Dermis microvascular lymphatic vessel endothelial cell (primary cell): ENCODE measurements at places on chromosomes 13 and 19.

DNA sequence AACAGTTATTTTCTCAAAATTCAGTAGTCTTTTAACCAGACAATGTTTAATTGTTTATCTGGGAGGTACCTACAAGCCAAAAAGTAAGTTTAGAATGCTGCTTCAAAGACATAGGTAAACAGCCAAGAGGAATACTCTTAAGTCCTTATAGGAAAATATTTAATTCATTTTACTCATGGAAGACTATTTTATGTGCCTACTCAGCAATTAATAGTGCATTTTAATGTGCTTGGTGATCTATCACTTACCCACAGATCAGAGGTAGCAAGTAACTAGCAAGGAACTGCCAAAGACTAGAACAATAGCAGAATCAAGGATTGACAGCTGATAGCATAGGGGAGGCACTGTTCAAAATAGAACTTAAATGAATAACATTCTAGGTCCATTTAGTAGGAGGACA lies 60.4 kb downstream of the DNAJC15 start:
- DNase-seq = no peak

DNA sequence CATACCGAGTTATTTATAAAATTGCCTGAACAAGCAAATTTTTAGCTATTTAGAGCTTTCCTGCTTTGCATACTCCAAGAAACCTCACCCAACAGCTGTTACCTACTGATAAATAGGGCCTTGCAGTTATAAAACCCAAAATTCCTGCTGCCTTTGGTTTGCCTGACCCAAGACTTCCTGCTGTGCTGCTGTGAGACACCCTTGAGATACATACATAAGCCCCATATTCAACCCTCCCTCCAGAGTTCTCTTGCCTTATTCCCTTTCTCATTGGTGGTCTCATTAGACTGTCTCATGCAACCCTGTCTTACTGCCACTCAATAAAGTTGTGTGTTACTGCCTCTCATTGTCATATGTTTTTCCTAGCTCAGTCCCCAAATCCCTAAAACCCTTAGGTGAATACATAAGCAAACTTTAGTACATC lies 677.6 kb downstream of the UQCRFS1 start:
- DNase-seq = no peak

- no peak for DNase-seq
Observed at GRCh38 chr13:45875951-45876350, 24.4 kb upstream of the SIAH3 start.

DNA sequence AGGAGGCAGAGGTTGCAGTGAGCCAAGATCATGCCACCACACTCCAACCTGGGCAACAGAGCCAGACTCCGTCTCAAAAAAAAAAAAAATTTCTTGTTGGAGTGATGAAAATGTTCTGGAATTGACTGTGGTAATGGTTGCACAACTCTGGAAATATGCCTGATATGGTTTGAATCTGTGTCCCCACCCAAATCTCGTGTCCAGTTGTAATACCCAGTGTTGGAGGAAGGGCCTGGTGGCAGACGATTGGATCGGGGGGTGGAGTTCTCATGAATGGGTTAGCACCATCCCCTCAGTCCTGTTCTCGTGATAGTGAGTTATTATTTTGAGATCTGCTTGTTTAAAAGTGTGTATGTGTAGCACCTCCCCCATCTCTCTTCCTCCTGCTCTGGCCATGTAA lies 41.1 kb upstream of the MAP3K10 start:
- no peak for DNase-seq

- no peak for DNase-seq
Observed at GRCh38 chr19:40283414-40284250, 1.5 kb downstream of the AKT2 start.

DNA sequence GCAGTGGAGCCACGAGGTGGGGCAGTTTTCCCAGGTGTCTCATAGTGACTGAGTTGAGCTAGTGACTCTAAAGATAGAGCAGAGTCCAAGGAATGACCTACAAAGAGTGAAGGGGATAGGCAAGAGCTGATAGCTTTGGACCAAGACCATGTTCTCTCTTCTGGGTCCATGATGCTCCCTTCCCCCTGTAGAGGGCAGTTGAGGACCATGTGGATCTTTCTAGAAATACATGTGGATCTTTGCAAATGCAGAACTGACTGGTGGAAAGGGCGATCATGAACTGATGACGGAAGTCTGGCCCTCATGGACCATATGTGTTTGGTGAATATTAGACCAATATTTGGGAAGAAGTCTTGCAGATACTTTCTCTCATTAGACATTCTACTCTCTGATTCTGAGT lies 6.9 kb downstream of the PSG1 start:
- DNase-seq = peak; percentile 16

DNA sequence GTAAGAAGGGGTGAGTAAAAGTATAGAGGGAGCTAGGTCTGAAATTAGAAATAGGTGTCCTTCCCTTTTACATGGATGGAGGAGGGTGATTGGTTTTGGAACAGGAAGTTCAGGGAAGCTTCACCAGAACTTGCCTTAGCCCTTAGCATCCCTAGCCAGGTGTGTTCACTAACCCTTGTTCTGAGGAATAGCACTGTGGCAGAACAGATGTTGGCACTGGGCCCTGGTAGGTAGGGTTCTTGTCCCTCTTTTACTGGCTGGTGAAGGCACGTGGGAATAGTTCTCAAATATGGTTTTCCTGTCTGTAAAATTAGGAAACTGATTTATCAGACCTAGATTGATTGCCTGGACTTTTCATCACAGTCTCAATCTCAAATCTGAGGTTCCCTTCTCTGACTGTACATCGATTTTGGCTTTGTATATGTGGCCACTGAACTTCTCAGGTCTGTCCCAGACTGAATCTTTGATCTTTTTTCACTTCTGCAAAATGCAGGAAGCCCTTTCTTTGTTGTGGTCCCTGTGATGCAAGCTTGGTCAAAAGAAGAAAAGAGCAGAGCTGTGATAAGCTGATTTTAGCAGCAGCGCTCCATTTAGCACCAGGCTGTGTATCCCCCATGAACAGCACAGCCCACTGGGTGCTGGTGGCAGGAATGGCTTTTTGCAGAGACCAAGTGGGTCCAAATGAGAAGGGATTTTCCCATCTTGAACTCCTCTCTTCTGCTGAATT lies 86.2 kb upstream of the HTR2A start:
- no peak for DNase-seq

GRCh38 chr13:24068472-24068871 lies 92.0 kb upstream of the SPATA13 start:
- no peak for DNase-seq

- DNase-seq = no peak
Observed at GRCh38 chr13:21069561-21070004, 8.2 kb upstream of the LATS2 start.

DNA sequence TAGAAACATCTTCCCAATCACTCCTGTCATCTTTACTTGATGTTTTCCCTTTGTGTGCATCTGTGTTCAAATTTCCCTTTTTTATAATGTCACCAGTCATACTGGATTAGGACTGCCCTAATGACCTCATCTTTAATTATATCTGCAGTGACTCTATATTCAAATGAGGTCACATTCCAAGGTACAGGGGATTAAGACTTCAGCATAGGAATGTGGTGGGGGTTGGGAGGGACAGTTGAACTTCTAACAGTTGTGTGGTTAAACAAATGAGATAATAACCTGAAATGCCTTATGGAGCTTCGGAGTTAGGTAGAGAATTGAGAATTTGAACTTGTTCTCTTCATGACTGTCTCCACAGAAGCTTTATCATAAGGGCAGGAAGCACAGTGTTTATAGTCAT lies 23.0 kb downstream of the PAN3 start:
- DNase-seq = no peak

DNA sequence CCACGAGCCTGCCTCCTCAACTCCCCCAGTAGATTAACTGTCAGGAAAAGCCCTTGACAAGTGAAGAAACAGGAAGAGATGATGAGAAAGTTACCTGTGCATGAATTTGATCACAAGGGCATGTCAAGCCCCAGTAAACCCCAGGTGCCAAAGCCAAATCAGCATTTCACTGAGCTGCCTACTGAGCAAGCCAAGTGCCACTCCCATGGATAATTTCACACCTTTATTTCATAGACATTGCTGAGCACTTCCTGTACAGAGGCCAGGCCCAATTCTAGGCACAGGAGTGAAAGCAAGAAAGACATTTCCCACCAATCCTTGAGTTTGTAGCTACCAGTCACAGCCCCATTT lies 2.4 kb downstream of the GADD45GIP1 start:
- DNase-seq = no peak

- DNase-seq = no peak
Observed at GRCh38 chr19:38337360-38337653, 1.7 kb downstream of the CATSPERG start.

GRCh38 chr13:48843630-48844380 lies 131.9 kb upstream of the FNDC3A start:
- peak; percentile 41 for DNase-seq

GRCh38 chr19:30093966-30094755 lies 152.1 kb downstream of the URI1 start:
- DNase-seq = no peak

GRCh38 chr13:36341718-36342117 lies 4.5 kb downstream of the SPART start:
- no peak for DNase-seq

- no peak for DNase-seq
Observed at GRCh38 chr13:46403851-46404732, 17.0 kb upstream of the RUBCNL start.

GRCh38 chr13:25862156-25862555 lies 189.7 kb downstream of the SHISA2 start:
- no peak for DNase-seq

DNA sequence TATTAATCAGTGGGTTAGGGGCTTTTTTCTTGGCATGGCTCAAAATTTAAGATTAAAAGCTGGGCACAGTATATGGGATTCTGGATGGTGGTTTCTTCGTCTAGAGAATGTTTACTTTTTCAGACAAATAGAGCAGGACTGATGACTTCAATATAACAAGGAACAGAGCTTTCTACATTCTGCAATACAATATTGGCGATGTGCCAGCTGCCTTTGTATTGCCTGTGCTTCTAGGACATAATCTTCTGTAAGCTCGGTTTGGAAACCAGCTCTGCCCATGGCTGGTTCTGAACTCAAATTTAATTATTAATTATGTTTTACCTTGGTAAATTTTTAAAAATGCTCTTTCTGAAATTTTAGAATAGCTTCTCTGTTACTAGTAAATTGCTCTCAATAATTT lies 139.1 kb upstream of the TRPC4 start:
- no peak for DNase-seq

GRCh38 chr13:24129914-24130774 lies 30.4 kb upstream of the SPATA13 start:
- DNase-seq = no peak

GRCh38 chr13:41562083-41562482 lies 104.7 kb downstream of the RGCC start:
- peak; percentile 40 for DNase-seq

DNA sequence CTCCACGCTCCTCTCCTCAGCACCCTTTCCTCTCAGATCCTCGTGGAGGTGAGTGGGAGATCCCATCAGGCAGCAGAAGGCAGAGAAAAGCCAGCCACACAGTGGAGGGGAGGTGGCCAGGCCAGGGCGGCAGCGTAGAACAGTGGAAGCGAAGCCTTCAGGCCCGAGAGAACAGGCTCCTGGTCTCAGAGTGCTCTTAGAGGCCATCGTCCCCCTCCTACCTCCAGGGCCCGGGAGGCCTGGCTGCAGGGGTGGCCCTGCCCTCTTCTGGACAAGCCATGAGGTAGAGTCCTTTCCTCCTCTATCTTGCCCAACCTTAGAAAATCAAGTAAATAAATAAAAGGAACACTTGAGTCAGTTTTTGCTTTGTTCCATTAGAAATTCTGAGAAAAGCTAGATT lies 202.0 kb downstream of the KATNAL1 start:
- DNase-seq = no peak

DNA sequence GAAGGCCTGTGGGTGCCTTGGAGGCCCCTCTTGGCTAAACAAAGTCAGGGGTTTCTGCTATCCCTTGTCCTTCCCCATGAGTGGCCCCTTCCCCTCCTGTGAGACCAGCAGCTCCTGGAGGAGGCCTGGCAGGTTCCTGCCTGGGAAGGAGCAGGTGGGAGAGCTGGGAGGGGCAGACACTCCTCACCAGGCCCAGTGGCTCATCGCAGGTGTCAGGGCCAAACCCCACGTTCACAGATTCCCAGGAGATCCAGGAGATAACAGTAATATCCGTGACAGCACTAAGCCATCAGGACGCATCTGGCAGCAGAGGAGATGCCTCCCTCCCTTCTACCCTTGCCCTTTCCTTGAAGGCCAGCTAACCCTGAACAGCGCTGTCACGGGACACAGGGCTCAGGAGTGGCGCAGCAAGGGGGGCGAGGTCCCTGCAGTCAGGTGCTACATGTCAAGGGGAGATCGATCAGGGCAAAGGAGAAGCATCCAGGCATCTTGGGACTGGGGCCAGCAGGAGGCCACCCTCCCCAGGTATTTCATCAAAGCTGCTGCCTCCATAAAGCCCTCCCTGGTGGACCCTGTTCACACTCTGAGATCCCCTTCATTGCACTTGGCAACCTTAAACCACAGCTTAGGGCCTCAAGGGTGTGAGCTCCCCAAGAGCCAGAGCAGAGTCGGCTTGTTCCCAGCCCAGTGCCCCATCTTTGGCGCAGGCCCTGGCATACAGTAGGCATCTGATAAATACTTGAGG lies 4.8 kb downstream of the CEBPA start:
- DNase-seq = no peak

GRCh38 chr13:105660561-105660960 lies 874.9 kb downstream of the EFNB2 start:
- no peak for DNase-seq

DNA sequence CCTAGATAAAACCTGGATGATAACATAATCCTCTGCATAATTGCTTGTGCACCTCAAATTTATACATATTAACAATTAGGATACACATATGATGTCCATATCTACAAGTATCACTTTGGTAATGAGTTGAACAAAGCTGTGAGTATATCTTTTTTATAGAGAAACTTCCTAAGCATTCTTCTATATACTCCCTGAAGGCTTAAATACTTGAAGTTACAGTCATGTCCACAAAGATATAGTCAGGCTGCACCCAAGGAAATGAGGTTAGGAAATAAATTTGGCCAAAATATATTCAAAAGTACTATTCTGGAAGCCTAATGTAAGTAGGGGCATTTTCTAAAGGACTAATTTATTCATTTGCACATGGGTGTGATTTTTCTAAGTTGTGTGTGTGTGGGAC lies 761.5 kb downstream of the PCDH9 start:
- DNase-seq = no peak

GRCh38 chr13:51057906-51058305 lies 53.2 kb downstream of the C13orf42 start:
- DNase-seq = no peak

- DNase-seq = peak; percentile 31
Observed at GRCh38 chr19:49436381-49437017, 4.8 kb downstream of the SLC17A7 start.

DNA sequence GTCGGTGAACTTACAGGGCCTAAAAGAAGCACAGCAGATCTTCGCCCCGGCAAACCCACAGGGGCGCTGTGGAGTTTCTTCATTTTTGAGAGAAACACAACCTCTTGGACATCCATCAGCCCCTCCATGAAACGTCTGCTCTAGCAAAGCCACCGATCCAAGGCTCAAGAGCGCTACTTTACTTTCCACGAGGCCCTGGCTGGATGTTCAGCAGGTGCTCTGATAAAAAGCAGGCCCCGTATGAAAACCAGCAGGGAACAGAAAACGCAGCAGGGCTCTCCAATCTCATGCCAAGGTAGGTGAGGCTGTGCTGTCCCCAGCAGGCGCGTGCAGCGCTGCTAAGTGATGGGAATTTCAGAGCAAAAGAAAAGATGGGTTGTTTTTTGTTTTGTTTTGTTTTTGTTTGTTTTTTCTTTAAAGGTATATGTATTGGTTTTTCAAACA lies 86.7 kb downstream of the IRS2 start:
- DNase-seq = no peak

GRCh38 chr13:113364901-113365582 lies 1.1 kb upstream of the GRTP1 start:
- DNase-seq = no peak
